ENCODE measurements at places on chromosomes 2 and 18.

GRCh38 chr18:75307530-75307929 is 96.9 kb downstream of the TSHZ1 start:
- no peak for DNase-seq

GRCh38 chr2:203820969-203821368 is 46.6 kb upstream of the CTLA4 start:
- DNase-seq = no peak

DNA sequence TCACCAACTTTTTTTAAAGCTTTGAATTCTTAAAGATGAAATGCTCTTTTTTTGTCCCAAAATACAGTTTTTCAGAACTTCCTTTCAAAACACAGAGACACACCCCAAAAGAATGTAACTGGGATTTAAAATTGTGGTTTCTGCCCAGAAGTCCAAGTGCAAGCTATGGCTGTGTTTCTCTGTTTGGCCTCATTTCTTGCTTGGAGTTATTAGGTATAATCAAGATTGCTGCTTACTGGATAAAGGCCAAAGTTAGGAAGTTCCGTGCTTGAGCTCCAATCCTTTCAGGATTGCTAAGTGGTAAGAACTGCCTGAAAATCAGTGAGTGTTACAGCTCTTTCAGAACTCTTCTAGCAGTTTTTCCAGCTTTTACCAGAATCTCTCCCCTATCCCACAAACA is 16.9 kb downstream of the ZBTB7C start:
- no peak for DNase-seq

DNA sequence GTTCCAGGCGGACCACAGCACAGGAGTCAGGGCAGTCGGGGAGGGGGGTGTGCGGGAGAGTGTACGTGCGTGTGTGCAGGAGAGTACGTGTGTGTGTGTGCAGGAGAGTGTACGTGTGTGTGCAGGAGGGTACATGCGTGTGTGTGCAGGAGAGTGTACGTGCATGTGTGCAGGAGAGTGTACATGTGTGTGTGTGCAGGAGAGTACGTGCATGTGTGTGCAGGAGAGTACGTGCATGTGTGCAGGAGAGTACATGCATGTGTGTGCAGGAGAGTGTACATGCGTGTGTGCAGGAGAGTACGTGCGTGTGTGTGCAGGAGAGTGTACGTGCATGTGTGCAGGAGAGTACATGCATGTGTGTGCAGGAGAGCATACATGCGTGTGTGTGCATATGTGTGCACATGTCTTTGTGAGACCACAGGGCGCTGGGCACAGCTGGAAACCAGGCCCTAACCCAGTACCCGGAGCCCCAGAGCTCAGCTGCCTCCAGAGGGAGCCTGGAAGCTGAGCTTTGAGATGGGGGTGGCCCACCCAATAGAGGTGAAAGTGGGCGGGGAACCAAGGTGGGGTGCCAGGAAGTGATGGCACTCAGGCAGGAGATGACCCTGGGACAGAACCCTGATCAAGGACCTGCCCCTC is 13.9 kb upstream of the KLHL30 start:
- DNase-seq = no peak

GRCh38 chr2:227513113-227513512 is 41.2 kb downstream of the AGFG1 start:
- no peak for DNase-seq

DNA sequence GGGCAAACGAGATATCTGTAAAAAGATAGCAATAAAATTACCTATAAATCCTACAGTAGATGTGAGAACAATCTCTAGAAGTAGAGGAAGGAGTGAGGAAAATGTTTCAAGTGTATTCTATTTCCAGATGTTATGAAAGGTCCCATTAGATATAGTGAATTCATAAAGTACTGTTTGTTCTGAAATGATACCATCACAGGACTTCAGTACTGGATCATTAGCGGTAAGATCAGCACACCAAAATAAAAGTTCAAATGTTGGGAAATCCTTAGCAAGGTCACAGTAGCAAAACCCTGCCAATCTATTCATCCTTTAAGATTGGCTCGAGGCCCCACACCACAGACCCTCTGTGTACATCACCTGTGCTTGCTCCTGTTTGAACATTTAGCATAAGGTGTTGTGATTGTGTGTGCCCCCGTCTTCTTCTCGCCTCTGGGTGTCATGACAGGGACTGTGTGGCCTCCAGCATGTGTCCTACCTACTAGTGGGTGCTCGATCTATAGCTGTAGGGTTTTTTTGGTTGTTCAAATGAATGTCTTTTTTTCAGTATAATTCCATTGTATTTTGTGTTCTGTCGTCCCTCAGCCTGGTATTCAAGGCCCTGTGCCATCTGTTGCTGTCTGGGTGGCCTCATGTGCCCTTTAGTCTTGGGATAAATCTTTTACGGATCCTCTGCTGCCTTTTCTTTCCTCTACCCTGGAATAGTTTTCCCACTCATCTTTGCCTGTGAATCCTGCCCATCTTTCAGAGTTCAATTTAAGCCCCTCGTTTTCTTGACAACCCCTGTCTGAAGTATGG is 9.1 kb downstream of the MFSD6 start:
- no peak for DNase-seq

- no peak for DNase-seq
These were observed 565.7 kb upstream of the ZEB2 start for GRCh38 chr2:145085612-145086011.

DNA sequence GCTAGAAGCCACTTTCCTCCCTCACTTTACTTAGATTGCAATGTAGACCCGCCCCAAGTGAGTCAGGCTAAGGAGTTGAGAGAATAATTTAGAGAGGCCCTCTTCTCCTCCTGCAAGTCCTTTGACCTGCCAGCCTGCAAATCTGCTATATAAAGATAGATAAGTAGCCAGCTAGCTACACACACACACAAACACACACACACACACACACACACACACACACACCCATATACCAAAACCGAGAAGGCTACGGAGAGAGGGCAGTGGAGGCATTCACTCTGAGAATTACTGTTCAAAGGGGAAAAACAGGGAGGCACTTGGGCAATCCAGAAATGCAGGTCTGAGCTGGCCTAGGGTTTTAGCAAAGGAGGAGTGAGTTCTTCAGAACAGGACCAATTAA is 23.0 kb upstream of the SMAD7 start:
- no peak for DNase-seq

DNA sequence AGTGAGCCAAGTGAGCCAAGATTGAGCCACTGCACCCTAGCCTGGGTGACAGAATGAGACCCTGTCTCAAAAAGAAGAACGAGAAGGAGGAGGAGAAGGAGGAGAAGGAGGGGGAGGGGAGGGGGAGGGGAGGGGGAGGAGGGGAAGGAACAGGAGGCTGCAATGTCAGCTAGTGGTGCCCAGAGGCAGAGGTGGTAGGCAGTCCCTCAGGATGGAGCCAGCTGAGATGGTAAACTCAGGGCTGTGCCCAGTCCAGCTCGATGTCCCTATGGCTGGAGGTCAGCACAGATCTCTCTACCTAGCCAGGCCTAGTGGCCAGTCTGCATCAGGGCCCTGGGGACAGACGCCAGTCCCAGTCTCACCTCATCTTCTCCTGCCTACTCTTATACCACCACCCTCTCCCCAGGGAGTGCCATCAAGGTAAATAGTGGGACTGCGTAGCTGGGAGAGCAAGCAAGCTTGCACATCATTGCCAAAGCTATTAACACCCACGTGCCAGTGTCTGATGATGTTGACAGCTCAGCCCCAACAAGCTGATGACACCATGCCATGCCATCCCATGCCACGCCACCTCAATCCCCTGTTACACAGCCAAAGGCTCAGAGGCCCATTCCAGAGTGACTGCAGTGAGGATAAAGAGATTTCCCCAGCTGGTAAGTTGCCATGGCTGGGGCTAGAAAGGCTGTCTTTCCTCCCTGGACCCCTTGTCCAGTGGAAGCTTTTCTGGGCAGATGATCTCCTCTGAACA is 7.6 kb upstream of the PLB1 start:
- DNase-seq = no peak

DNA sequence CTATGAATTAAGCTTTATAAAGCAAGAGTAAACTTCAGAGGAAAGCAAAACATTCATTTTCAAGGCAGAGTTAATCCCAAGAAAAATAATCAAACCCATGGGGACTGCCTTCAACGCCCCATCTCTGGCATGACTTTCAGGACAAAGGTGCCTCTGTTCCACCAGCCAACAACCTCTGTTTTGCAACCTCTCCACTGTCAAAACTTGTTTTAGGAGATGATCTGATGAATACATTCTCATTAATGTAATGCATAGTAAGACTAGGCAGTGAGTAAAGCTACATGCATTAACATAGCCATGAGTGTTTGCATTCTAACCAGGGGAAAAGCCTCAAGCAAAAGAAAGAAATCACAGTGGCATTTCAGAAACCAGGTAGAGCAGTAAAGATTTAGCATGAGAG is 357.0 kb downstream of the FBXO15 start:
- no peak for DNase-seq

DNA sequence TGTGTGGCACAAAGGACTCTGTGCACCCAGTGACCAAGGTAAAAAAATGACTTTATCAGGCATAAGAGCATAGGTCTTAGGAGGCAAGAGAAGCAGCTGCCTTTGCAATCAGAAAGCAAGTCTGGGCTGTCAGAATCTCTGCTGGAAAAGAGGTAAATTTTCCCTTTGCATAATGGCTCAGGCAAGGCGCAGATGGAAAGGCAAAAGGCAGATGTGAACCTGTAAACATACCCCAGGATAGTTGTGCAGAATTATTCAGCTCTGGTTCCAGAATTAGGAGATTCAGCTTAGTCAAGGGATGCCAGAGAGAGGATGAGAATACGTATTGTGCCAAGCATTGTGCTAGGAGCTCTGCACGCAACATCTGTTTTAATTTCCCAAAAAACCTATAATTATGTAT is 258.7 kb downstream of the CLIP4 start:
- no peak for DNase-seq

DNA sequence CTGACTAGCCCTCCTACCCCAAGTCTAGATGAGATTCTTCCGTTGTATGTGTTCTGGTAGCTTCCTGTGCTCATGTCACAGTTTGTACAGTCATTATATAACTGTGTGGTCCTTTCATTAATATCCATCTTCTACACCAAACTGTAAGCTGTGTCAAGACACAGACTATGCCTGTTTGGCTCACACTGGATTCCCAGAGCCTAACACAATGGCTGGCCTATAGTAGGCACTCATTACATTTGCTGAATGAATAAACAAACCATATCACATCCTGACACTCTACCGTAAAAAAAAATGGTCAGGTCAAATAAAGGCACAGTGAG is 72.6 kb downstream of the ANKRD44 start:
- no peak for DNase-seq

DNA sequence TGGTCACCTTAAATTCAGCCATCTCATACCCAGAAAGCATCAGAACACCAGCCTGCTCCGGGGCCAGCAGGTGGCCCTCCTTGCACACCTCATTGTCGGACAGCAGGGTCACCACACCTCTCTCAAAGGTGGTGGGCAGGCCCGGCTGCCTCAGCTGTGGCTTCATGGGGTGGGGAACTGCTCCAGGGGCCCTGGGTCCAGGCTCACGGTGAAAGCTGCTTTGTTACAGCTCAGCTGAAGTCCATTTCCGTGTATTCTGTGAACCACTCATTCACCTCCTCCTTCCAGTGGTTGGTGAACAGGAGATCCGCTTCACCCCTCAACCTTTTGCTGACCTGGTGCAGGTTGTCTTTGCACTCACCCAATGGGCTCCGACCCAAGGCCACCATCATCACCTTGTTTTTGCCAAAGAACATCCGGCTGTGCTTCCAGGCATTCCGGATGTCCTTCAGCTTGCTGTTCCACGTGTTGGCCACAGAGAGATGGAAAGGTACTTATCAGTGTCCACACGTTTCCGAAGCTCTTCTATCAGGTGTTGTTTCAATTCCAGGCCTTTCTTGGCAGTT is 78.6 kb upstream of the LDLRAD4 start:
- DNase-seq = no peak

GRCh38 chr2:210132239-210132638 is 39.0 kb downstream of the KANSL1L start:
- no peak for DNase-seq

GRCh38 chr18:49988733-49989132 is 175.4 kb upstream of the ACAA2 start:
- DNase-seq = no peak

- DNase-seq = no peak
These were observed 4.5 kb upstream of the FHL2 start for GRCh38 chr2:105403241-105403782.

GRCh38 chr2:128591022-128591860 is 272.6 kb upstream of the HS6ST1 start:
- DNase-seq = no peak

GRCh38 chr2:119267604-119268003 is 44.0 kb downstream of the STEAP3 start:
- no peak for DNase-seq

DNA sequence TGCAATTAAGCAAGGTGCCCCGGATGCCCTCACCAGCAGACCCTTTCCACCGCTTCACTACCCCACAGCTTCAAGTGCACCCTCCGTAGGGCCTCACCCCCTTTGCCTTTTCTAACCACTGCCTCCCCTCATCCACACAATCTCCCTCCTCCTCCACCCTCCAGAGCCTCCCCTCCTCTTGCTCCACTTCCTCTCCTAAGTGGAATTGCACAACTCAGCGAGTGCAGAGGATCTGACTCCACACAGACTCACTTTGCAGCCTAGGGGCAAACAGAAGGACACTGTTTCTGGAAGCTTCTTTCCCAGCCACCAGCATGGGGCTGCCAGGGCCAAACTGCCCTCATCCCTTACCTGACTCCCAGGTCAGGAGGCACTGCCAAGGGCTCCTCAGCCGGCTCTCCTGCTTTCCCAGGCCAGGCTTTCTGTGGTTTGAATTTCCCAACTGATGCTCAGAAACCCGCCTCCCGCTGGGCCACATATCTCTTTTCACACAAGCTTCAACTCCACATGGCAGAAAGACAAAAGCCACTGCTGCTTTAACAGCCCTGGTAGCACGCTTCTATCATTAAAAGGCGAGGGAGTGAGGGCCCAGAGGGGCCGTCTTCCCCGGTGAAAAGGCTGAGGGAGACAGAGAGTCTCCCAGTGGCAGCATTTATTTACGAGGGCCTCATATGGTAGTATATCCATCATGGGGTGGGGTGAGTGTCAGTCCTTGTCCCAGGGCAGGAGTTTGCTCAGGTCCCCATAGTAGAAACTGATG is 74.7 kb upstream of the MGAT4A start:
- no peak for DNase-seq

DNA sequence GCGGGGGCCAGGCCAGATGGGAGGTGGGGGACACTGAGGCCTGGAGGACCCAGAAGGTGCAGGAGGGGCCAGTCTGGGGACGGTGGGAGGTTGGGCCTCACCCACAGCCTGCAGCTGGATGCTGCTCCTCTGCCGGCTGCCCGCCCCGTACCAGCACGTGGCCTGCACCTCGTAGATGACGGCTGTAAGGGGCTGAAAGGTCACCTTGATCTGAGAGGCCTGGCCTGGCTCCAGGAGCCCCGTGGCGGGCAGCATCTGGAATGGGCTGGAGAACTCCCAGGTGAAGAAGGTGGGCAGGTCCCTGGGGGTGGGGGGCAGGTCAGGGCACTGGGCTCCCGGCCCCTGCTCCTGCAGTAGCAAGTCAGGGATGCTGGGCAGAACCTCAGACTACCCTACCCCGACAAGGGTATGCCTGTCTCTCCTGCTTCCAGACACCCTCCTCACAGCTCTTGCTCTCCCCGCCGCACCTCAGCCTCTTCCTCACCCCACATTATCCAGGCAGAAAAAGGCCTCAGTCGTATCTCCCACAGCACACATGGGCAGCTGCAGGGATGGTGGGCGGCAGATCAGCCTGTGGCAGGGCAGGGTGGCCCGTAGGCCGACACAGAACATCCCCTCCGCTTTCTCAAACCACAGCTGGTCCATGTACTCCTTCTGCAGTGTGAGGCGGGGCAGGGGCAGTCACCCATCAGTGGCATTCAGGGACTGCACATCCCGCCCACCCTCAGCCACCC is 10.1 kb downstream of the CFAP65 start:
- DNase-seq = no peak

GRCh38 chr2:1635823-1636222 is 108.5 kb downstream of the PXDN start:
- DNase-seq = no peak
